NCI-H2171 treated with DMSO at 0.1 percent for 48 hours (cell line): ENCODE measurements at places on chromosomes 3 and 15.

- DNase-seq: no peak
Observed at GRCh38 chr3:42638339-42638842, 15.1 kb upstream of the ZBTB47 start.

DNA sequence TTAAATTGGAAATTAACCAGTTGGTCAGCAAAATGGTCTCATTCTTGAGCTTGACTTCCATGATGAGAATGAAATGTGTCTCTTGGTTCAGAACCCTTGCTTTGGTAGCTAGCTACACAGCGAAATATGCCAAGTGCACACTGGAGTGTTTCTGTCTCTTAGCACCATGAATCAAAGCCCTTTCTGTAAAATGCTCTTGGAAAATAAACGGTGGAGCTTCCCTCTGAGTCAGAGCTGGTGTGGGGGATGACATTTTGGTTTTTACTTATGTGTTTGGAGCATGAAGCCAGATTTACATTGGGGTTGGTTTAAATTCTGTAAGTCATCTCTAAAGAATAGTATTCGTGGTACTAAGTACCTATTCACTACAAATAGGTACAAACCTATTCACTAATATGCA, 85.1 kb upstream of the NANOGP8 start:
- no peak for DNase-seq

- no peak for DNase-seq
Observed at GRCh38 chr15:67690936-67691335, 134.4 kb upstream of the SKOR1 start.

- DNase-seq: no peak
Observed at GRCh38 chr3:187016639-187017345, 86.5 kb downstream of the ST6GAL1 start.

DNA sequence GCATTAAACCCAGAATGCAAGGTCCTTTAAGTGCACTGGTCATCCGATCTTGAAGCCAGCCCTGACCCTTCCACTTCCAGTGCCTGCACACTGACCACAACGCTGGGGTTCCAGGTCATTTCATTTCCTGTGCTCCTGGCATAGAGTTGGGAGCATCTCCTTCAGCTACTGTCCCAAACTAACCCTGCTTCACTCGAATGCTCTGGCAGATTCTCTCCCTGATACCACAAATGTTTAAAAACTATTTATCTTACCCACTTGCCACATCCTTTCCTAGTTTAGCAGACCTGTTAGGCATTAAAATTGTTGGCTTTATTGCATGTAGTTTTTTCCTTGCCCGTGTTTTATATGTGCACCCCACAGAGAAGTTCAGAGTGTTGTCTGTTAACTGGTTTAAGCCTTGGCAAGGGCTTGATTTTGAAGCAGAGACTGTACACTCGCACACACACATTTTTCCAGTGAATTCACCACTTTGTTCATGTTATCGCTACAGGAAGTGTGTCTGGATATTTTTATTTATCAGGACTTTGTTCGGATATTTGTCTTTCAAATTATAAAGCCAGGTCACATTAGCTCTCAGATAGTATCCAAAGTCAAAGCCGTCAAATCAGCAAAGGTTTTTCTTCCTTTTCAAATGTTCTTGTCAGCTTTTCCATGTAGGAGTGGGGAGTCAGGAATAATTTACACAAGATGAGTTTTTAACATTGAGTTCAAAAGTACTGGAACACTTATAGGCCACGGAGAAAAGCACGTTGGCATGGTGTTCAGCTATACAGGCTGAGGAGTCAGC, 77.3 kb downstream of the ABI3BP start:
- no peak for DNase-seq

- DNase-seq: no peak
Observed at GRCh38 chr15:96052154-96052553, 278.3 kb upstream of the NR2F2 start.
